Hepatocyte (in vitro differentiated cells): ENCODE measurements at places on chromosomes 1 and 21. TPM values are rescaled to one million over a fixed set of nuclear protein-coding genes. Genes with fewer than 3 reads are reported as not detected.

DNA sequence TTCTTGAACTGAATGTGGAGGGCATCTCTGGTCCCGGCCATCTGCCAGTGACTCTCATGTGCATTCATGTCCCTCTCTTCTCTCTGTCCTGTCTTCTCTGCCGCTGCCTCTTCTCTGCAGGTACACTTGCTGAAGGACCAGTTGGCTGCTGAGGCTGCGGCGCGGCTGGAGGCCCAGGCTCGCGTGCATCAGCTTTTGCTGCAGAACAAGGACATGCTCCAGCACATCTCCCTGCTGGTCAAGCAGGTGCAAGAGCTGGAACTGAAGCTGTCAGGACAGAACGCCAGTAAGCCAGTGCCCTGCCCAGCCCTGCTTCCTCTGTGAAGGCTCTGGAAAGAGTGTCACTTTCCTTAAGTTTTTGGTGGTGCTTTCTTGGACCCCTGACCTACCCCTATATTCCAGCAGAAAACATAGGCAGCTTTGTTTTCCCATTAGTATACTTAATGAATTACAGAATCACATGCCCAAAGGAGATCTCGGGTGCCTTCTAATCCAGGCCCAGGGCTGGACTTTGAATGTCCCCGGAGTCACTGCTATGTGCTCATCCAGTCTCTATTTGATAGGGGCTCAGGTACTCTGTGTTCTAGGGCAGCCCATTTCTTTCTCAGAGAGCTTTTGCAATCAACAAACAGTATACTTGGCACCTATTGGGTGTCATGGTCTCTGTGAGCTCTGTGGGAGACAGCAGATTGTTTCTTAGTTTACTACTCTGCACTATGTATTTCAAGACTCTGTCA is 11.2 kb downstream of the SPATA46 start:
- H3K27ac ChIP-seq, result no peak overlapping the region
- H3K27me3 ChIP-seq, result no peaks in the 10 kb centered on the region
- no peak overlapping the region for H3K4me3 ChIP-seq
- no peaks in the 10 kb centered on the region for H3K36me3 ChIP-seq
- no peak for DNase-seq

GRCh38 chr1:41619511-41620364 is 135.3 kb upstream of the EDN2 start:
- no peaks in the 10 kb centered on the region for H3K27me3 ChIP-seq
- no peak overlapping the region for H3K27ac ChIP-seq
- no peaks in the 10 kb centered on the region for H3K36me3 ChIP-seq
- peaks cover 10% of the 10 kb centered on the region for H3K4me1 ChIP-seq
- DNase-seq, result no peak

DNA sequence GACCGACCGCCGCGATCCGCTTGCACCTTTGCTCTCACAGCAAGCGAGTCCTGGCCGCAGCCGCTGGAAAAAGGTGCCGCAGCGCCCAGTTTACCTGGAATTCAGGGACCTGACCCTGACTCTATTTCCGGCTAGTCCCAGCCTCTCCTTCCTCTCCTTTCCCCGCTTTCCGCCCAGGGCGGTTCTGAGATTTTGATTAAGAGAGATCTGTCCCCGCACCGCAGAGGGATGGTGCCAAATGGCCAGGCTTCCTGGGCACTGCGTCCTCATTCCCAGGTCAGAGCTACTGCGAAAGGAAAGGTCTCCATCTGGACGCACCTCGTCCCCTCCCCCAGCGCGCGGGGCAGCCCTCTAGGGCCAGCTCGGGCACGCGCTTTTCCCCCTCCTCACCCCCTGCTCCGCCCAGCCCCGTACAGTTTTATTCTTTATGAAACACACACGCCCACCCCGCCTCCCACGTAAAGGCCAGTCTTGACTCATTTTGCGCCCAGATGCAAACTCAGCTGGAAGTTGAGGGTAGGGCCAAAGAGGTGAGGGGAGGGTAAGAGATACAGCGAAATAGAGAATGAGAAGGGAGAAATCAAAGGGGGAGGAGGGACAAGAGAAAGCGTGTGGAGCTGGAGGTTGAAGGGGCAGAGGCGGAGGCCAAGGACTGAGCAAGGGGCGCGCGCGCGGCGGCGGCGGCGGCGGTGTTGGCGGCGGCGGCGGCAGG is 411.8 kb upstream of the ESRRG start:
- peak overlapping the region; percentile 79 for H3K4me3 ChIP-seq
- no peaks in the 10 kb centered on the region for H3K36me3 ChIP-seq
- peaks cover 92% of the 10 kb centered on the region for H3K27me3 ChIP-seq
- H3K27ac ChIP-seq, result no peak overlapping the region

The TNNI3K gene
- polyA plus RNA-seq, result 1.2 TPM in 1 of 2 replicates, not detected in the other

The RAB25 gene
- 91.6 and 106 TPM in 2 replicates for polyA plus RNA-seq

GRCh38 chr1:192801451-192801850 is 7.4 kb upstream of the RGS2 start:
- H3K4me3 ChIP-seq, result no peak overlapping the region
- H3K27me3 ChIP-seq, result no peaks in the 10 kb centered on the region
- H3K27ac ChIP-seq, result no peak overlapping the region
- H3K36me3 ChIP-seq, result no peaks in the 10 kb centered on the region
- no peaks in the 10 kb centered on the region for H3K4me1 ChIP-seq

- no peak for DNase-seq
- H3K4me1 ChIP-seq, result no peaks in the 10 kb centered on the region
- no peak overlapping the region for H3K27ac ChIP-seq
- H3K27me3 ChIP-seq, result peaks cover 2% of the 10 kb centered on the region
- H3K36me3 ChIP-seq, result no peaks in the 10 kb centered on the region
- H3K4me3 ChIP-seq, result no peak overlapping the region
Observed at GRCh38 chr1:23613191-23614031, 54.1 kb upstream of the ID3 start.

DNA sequence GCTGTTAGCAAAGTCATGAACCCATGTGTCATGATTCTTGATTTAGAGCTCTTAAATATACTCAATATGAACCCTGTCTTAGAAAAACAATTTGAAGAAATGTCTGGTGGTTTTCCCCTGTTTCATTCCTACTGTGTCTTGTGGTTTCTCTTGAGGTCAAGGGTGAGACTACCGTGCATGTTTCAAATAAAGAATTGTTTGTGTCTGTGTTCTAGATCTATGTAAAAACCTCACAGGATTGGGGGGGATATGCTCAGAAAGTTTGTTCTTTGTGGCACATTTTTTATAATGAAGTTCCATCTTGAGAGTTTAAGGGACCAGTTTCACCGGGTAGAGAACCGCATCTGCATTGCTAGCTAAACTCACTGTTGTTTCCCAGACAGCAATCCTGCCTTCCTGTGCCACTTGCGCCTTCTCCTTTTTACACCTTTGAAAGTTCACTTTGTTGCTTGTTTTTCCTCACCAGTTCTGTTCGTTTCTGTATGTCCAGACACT is 30.9 kb upstream of the CACYBP start:
- H3K27ac ChIP-seq, result peak overlapping the region; percentile 64
- H3K4me3 ChIP-seq, result no peak overlapping the region
- no peak for DNase-seq
- H3K27me3 ChIP-seq, result no peaks in the 10 kb centered on the region
- H3K36me3 ChIP-seq, result no peaks in the 10 kb centered on the region

GRCh38 chr1:203760506-203760905 is 4.5 kb upstream of the LAX1 start:
- no peak overlapping the region for H3K4me3 ChIP-seq
- no peak overlapping the region for H3K27ac ChIP-seq
- H3K27me3 ChIP-seq, result no peaks in the 10 kb centered on the region
- H3K36me3 ChIP-seq, result no peaks in the 10 kb centered on the region

The S100A7 gene
- 1.0 and 2.5 TPM in 2 replicates for polyA plus RNA-seq

DNA sequence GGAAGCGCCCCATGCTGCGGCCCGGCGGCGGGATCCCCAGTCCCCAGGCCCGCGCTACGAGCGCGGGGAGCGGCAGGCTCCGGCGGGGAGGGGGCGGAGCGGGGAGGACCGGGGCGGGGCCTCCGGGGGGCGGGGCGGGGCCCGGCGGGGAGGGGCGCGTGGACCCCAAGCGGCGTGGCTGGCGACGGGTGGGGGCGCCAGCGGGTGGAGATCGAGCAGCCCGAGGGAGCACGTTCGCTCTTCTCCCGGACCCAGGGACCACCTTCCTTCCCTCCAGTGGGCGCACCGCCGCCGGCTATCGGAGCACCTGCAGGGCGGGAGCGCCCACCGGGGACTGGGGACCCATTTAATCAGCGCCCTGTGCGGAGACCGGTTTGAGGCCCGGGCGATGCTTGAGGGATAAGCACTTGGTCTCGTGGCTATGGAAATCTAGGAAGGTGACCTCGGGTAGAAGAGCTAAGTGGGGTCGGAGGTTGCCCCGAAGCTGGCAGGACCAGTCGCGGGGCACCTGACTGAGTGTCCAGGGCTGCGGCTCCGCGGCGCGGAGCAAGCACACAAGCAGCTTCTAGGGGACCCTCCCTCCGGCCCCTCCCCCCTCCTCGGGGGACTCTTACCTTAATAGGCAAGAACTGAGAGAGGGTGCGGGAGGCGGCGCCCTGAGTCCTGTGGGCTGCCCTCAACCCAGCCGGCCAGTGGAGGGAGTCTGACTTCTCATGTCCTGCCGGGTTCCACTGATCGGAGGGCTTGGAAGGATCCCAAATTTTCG is at the start of gene TSPAN2:
TSS of gene TSPAN2 (minus strand) at position 84 of the 766 bp plus-strand sequence. CDS start at position 13, 71 bp downstream.
- DNase-seq, result peak; percentile 70
- H3K4me1 ChIP-seq, result no peaks in the 10 kb centered on the region
- no peak within 1 kb of the TSS for H3K27ac ChIP-seq
- no peaks in the 10 kb centered on the region for H3K27me3 ChIP-seq
- H3K4me3 ChIP-seq, result peak within 1 kb of the TSS; percentile 77

The CELSR2 gene
- polyA plus RNA-seq, result 3.2 and 3.3 TPM in 2 replicates

DNA sequence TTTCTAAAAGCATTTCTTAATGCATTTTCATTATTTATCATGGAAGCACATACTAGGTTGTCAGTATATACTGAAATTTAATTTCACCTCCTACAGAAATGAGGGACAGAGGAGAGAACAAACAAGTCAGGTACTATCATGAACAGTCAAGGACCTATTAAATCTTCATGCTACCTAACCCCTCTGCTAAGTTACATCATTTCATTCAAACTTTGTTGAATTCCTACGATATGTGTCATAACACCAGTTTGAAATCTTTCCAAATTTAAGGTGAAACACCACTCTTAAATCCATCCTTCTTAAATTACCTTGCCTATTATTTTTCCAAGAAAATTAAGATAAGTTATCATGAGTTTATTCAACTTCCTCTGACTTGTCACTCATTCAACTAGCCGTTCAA is 78.9 kb downstream of the DENND1B start:
- H3K4me3 ChIP-seq, result no peak overlapping the region
- no peaks in the 10 kb centered on the region for H3K27me3 ChIP-seq

DNA sequence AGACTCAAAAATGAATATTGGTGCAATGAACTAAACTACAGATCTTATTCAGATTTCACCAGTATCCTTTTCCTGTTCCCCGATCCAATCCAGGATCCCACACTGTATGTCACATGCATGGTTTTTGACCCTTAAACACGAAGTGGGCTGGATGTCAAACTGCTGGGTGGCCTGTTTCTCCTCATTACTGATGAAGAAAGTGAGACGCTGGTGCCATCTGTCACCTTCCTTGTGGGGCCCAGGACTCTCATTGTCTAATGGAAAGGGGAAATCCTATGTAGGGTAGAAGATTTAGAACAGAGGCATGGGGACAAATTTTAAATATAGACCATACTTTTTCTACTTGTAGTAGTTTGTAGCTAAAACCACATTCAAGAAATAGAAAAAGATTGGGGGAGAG is 56.2 kb downstream of the DISC1 start:
- H3K4me3 ChIP-seq, result no peak overlapping the region
- DNase-seq, result no peak
- no peaks in the 10 kb centered on the region for H3K36me3 ChIP-seq
- no peaks in the 10 kb centered on the region for H3K4me1 ChIP-seq
- H3K27ac ChIP-seq, result no peak overlapping the region
- no peaks in the 10 kb centered on the region for H3K27me3 ChIP-seq

The USP21 gene
- polyA plus RNA-seq, result 24.4 and 44.7 TPM in 2 replicates

DNA sequence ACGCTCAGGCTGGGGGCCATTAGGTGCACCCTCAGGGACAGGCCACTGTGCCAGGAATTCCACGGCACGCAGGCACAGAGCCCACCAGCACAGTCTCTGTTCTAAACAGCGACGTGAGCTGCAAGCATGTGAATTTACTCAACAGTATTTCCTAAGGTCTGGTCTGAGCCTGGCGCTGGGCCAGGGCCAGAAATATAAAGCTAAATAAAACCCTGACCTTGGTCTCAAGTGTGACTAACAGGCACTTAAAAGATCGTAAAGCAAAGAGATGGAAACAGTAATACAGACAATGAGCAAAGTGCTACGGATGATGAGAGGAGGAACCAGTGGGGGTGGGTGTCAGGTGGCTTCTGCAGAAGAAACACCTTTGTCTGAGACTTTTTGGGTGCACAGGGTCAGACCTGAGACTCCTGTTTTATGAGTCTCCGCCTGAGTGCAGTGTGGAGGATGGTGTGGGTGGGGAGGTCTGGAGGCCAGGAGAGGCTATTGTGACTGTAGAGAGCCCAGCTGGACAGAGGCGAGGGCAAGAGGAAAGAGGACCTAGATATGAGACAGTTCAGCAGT is 53.4 kb upstream of the EDN2 start:
- H3K36me3 ChIP-seq, result no peaks in the 10 kb centered on the region
- peak; percentile 78 for DNase-seq
- peaks cover 4% of the 10 kb centered on the region for H3K27me3 ChIP-seq
- H3K4me1 ChIP-seq, result peaks cover 10% of the 10 kb centered on the region
- H3K27ac ChIP-seq, result no peak overlapping the region

DNA sequence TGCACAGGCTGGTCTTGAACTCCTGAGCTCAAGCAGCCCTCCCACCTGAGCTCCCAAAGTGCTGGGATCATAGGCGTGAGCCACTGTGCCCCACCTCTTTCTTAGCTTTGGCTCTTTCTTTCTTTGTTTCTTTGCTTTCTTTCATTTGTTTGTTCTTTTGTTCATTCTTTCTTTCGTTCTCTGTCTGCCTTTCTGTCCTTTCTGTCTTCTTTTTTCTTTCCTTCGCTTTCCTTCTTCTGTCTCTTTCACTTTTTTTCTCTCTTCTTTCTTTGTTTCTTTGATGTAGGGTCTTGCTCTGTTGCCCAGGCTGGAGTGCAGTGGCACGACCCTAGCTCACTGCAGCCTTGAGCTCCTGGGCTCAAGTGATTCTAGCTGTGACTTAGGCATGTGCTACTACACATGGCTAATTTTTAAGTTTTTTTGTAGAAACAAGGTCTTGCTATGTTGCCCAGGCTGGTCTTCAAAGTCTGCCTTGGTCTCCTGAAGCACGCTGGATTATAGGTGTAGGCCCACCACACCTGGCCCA is 18.9 kb downstream of the SOX13 start:
- peak overlapping the region; percentile 93 for H3K27ac ChIP-seq
- no peaks in the 10 kb centered on the region for H3K36me3 ChIP-seq
- H3K4me3 ChIP-seq, result no peak overlapping the region
- peaks cover 39% of the 10 kb centered on the region for H3K4me1 ChIP-seq
- DNase-seq, result no peak

The CLCA4 gene
- polyA plus RNA-seq, result 0.22 TPM in 1 of 2 replicates, not detected in the other

GRCh38 chr1:87004857-87005256 is 90.4 kb downstream of the HS2ST1 start:
- no peaks in the 10 kb centered on the region for H3K27me3 ChIP-seq
- no peak overlapping the region for H3K4me3 ChIP-seq
- H3K36me3 ChIP-seq, result no peaks in the 10 kb centered on the region
- H3K27ac ChIP-seq, result no peak overlapping the region
- no peak for DNase-seq
